A549 (cell line): ENCODE measurements at places on chromosomes 6 and 20. TPM values are rescaled to one million over a fixed set of nuclear protein-coding genes. Genes with fewer than 3 reads are reported as not detected.

DNA sequence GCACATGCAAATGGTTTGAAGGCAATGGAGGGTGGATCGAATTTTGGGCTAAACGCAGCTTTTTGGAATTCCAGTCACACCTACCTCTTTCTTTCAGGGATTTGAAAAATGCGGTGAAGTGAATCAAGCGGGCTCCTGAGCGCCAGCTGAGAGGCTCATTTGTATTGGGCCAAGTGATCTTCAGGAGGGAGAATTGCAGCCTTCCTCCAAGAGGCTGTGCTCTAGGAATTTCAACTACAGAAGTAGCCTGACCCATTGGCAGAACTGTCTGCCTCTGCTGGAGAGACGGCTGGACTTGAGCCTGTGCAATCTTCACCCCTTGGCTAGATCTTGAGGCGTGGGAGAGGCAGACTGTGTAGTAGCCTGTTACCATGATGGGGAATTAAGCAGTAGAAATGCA lies 5.7 kb upstream of the TIAM2 start:
- DNase-seq: no peak

- DNase-seq: no peak
Observed at GRCh38 chr6:2663123-2663522, 87.6 kb downstream of the MYLK4 start.

GRCh38 chr20:19435316-19435715 lies 222.9 kb downstream of the SLC24A3 start:
- DNase-seq: no peak

DNA sequence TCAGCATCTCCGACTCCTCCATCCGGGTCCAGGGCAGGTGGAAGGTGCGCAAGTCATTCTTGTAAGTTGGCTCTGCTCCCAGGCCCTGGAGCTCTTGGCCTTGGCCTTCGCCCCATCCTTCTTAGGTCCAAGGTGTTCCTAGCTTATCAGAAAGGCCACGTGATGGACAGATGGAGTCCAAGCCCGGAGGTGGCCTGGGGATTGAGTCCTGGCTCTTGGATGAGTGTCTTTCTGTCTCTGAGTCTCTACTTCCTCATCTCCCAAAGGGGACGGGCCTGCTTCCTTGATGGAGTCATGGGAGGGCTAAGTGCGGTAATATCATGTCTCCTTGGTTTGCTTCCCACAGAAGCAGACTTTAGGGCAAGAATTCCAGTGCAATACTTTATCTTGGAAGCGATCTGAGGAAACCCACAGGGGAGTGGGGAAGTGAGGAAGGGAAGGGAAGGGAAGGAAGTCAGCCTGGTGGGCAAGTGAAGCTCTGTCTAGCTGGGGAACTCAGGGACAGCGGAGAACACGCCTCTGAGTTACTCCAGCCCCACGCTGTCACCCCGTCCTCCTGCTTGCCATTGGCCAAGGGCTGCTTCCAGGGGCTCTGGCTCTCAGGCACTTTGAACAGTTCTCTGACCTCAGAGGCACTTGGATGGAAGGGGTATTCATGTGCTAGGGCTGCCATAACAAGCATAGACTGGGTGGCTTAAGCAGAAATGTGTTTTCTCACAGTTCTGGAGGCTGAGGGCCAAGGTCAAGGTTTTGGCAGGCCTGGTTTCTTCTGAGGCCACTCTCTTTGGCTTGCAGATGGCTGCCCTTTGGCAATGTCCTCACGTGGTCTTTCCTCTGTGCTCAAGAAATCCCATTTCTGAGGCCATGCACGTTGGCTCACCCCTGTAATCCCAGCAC lies 4.8 kb downstream of the LBP start:
- no peak for DNase-seq

GRCh38 chr6:45571159-45571558 lies 193.4 kb upstream of the SUPT3H start:
- DNase-seq: no peak

DNA sequence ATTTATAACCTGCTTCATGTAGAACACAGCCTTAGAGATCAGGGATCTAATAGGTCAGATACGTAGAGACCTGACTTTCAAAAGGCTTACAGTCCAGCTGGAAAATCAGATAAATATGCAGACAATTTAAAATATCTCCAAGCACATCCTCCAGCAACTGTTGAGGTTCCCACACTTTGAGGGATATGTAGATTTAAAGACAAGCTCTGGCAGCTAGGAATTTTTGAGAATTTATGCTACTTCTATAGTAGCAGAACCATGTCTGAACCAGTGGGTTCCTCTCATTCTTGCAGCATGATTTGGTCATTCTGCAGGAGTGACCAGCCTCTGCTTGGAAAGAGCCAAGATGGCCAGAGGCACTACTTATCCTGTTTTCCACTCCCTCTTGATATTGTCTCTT lies 60.5 kb downstream of the CYB5R4 start:
- DNase-seq: no peak

- DNase-seq: peak; percentile 83
Observed at GRCh38 chr20:32474967-32475811, 109.9 kb downstream of the NOL4L start.

DNA sequence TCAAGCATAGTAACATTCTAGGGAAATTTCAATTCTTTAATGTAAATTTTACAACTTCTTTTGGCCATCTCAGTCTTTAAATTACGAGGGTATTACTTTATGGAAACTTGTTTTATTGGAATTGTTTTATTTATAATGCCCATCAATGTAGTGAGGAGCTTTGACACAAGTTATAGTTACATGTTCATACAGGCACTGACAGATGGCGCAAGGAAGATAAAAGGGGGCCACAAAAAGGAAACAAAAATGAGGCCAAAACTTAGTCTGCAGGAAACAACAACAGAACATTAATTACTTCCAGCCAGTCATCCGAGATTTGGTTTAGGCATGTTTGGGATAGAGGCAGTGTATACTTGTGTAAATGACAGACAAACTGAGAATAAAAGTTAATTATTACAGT lies 18.3 kb downstream of the SESN1 start:
- no peak for DNase-seq

GRCh38 chr6:166325383-166326042 lies 16.8 kb downstream of the SFT2D1 start:
- DNase-seq: no peak

DNA sequence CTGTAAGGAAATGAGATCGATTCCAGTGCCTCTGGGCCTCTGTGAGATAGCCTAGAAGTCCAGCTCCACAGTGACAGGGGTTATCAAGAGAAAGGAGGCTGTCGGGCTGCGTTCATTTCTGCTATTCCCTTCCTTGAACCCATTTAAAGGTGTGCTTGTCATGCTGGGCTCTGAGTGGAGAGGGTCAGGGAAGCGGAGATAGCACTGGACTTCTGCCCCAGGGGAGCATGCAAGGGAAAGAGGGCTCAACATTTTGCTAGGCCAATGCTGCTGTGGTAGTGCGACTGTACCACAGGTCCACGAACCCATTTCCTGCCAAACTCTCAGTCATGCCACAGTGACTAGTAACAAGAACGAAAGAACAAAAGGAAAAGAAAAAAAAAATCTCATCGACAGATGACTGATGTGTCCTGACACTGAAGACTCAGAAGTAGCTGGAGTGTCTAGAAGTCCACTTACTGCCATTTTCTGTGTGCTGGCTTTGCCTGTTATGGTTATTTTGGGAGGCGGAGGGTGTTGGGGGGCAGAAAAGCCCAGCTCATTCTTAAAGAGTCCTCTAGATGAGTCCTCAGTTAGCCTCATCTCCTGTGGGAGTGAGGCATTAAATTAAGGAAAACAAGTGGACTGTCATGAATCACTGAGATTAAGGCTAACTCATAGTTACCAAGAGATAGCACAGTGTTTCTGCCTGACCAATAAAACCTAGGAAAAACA lies 8.1 kb downstream of the NEDD9 start:
- no peak for DNase-seq

The PRICKLE4 gene
- 0.95 to 1.6 TPM (median 1.5 TPM) in 3 replicates for polyA plus RNA-seq

The GPLD1 gene
- polyA plus RNA-seq: 1.2 to 1.6 TPM (median 1.3 TPM) in 3 replicates
